ENCODE measurements at places on chromosomes 6 and 20.

- DNase-seq: no peak
Measured at GRCh38 chr6:20266851-20267608, 54.8 kb upstream of the MBOAT1 start.

GRCh38 chr6:24910961-24911725 lies 24.6 kb downstream of the RIPOR2 start:
- peak; percentile 67 for DNase-seq

GRCh38 chr20:32635764-32636163 lies 38.0 kb downstream of the C20orf203 start:
- DNase-seq: no peak

DNA sequence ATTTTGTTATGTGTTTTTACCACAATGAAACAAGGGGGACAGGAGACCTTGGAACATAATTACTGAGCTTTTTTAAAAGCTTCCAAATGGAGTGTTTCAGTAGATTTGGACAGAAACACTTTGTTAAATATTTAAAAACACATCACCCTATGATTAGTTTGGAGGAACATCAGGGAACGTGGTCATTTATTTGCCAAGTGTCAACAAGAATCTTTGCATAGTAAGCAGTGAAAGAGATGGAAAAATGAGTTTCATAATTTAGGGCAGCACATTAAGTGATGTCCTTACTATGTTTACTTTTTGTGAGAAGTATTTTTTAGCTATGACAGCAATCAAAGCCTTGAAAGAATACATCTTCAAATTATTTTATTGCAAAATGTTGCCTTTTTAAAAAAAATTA lies 82.6 kb downstream of the PROKR2 start:
- DNase-seq: no peak

- no peak for DNase-seq
Measured at GRCh38 chr6:33815854-33816253, 12.1 kb upstream of the MLN start.

DNA sequence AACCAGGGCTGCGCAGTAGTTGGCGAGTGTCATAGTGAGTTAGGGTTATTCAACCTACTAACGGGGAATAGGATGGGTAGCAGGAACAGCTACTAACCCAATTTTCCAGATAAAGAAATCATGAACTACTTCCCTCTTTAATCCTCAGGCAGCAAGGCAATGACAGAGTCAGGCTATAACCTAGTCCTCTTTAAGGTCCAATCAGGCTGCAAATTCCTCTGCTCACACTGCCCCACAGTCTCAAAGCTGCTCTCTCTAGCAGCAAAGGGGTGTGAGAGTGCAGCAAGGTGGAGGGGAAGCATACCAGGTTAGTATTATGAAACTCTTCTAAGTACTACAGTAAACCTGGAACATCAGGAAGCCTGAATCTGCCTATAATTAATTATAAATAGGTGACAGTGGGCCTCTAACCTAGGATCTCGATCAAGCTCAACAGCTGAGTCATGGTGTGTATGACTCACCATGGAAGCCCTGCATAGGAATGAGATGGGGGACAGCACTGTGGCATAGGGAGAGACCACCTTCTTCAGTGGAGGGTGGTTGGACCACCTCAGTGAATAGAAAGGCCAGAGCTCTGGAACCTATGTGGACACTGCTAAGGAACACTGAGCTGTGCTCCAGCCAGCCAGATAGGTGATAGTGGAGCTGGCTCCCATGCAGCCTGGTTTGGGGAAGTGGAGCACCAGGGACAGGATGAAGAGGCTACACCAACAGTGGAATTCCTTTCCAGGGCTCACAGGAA lies 7.9 kb downstream of the PEX6 start:
- no peak for DNase-seq

Data from Right ventricle myocardium superior (tissue), 1 donor.